ENCODE measurements at places on chromosomes 5 and 9.

- no peak for DNase-seq
These were observed 27.1 kb downstream of the DCTN4 start for GRCh38 chr5:150731669-150732242.

- peak; percentile 84 for DNase-seq
These were observed 498 bp downstream of the HAUS6 start for GRCh38 chr9:19102181-19102630.

DNA sequence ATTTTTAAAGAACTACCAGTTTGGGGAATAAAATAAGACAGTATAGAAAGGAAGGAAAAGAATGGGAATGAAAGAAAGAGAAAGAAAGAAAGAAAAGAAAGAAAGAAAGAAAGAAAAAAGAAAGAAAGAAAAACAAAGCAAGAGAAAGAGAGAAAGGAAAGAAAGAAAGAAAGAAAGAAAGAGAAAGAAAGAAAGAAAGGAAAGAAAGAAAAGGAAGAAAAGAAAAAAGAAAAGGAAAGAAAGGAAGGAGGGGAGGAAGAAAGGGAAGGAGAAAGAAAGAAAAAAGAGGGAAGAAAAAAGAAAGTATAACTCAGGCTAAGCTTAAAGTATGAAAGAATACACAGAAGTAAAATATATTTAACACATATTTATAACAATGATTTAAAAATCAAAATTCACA is 51.0 kb upstream of the FGF10 start:
- DNase-seq = no peak

- no peak for DNase-seq
These were observed 47.0 kb upstream of the F2RL1 start for GRCh38 chr5:76771705-76772405.

DNA sequence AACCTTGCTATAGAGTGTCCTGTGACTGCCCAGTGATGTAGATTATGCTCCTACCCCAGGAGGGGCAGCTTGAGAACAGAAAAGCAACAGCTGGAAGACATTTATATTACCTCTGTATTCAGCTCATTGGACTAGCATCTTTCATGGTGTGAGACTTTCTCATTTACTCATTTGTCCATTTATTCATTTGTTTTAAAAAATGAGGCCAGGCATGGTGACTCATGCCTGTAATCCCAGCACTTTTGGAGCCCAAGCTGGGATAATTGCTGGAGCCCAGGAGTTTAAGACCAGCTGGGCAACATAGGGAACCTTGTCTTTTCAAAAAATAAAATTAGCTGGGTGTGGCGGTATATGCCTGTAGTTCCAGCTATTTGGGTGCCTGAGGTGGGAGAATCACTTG is 130.0 kb upstream of the LHFPL2 start:
- DNase-seq = no peak

GRCh38 chr5:74738406-74738805 is 28.5 kb downstream of the GFM2 start:
- DNase-seq = no peak

GRCh38 chr5:35894131-35894530 is 37.4 kb downstream of the IL7R start:
- DNase-seq = no peak

DNA sequence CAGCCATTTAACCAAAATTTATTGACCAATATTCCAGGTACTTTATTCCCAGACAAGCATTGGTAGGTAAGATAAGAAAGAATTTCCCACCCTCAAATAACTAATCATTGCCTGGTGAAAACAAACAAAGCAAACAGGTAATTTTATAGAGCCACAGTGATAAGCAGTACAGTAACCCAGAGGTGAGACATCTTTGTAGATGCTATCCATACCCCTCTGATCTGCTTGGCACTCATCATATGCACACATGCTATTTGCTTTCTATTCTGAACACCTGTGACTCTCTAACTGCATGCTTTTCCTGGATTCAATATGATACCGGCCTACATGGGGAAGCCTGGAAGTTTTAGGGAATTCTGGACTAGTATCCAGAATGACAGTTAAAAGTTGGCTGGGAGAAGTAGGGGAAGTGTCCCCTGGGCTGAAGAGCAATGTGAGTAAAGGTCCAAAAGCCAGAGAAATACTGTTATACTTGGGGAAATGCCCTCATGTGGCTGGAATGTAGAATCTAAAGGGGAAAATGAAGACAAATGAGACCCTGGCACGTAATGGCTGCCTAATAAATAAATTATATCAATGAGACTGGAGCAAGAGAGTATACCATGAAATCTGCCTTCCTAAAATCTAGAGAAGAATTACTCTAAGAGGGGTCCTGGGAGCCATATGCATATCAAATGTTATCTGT is 243.8 kb upstream of the ADAMTSL1 start:
- no peak for DNase-seq

GRCh38 chr5:80607832-80608231 is 37.8 kb upstream of the ANKRD34B start:
- DNase-seq = no peak

DNA sequence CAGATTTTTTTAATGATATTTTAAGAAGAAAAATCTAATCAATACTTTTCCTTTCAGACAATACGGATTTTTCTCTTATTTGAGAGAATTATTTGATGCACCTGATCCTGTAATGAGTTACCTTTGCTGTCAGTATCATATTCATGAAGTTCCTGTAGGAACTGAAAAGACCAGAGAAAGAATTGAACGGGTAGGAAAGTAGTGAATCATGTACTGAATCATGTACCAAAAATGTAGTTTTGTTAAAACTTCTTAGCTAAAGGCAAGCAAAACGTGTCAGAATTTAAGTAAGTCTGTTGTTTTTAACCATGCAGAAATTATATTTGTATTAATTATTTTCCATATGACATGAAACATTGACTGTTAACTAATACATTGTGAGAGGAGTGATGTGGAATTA is 56.6 kb downstream of the SMC5 start:
- no peak for DNase-seq

DNA sequence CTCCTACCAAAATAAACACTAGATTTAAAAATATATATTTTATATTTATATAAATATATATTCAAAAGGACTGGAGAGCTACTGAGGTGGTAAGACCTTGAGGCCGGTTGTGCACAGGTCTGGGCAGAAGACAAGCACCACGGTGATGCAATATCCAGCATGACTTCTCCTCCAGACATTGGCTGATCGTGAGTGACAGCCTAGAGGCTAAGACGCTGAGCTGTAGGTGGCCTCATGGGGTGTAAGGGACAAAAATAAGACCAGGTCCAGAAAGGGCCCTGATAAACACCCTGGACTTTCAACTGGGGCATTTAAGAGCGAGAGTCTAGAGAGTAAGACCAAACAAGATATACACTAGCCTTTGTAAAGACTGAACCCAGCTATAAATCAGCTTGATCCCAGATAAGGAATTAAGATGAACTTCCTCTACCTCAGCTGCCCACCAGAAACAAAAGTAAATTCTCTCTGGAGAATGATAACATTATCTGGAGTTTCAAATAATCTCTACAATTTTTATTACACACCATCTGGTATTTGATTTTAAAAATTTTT is 14.2 kb upstream of the C5orf47 start:
- DNase-seq = no peak

- DNase-seq = peak; percentile 74
These were observed 9.5 kb downstream of the HK3 start for GRCh38 chr5:176889321-176890280.

- DNase-seq = no peak
These were observed 14.1 kb upstream of the SPARC start for GRCh38 chr5:151700820-151701219.

DNA sequence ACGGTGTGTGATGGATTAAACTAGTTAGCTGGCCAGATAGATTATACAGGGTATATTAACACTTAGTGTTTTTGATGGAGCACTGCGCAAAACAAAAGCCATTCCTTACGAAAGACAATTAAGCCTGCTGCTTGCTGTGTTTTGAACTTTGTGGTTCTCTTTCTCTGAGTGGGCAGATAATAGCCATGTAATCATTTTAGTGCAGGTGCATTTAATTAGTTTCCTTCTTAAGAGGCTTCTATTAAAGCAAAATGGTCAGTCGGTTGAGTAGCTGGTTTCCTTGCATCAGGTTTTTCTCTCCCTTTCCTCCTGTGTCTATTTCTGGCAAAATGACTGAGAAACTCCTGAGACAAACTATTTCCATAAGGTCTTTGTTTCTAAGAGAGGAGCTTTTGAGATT is 512.5 kb downstream of the DMAC1 start:
- DNase-seq = no peak

DNA sequence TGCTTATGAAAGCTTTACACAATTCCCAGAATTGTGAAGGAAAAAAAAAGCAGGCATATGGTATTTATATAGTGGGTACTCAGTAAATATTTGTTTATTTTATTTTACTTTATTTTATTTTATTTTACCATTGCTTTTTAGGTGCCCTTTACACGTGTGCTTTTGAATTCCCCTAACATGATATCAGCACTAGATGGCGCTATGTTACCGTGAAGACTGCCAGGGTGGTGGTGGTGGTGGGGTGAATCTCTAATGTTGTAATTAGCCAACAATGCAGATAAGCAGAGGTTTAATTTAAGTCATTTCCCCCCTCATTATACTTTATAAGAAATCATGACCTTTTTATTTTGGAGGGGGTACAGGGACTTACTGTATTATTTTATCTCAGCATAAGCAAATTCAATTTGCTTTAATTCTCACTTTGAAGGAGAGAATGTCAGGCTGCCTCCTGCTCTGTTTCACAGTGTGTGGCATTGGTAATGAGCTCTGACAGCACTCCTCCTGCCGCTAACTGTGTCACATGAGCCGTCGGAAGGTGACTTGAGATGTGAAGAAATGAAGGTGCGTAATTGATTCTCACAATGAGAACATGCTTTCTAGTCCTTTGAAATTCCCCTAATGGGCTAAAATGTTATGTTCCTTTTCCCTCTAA is 165.6 kb downstream of the YTHDC2 start:
- DNase-seq = no peak

GRCh38 chr9:93572221-93572620 is 4.2 kb upstream of the PHF2 start:
- DNase-seq = no peak

DNA sequence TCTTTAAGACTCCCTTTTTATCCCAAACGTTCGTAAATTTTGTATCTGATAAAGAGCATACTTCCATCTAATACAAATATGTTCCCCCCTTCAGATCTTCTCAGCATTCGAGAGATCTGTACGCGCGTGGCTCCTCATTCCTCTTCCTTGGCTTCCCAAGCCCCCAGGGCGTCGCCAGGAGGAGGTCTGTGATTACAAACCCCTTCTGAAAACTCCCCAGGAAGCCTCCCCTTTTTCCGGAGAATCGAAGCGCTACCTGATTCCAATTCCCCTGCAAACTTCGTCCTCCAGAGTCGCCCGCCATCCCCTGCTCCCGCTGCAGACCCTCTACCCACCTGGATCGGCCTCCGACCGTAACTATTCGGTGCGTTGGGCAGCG is 19.9 kb downstream of the CDKN2A start:
- no peak for DNase-seq

DNA sequence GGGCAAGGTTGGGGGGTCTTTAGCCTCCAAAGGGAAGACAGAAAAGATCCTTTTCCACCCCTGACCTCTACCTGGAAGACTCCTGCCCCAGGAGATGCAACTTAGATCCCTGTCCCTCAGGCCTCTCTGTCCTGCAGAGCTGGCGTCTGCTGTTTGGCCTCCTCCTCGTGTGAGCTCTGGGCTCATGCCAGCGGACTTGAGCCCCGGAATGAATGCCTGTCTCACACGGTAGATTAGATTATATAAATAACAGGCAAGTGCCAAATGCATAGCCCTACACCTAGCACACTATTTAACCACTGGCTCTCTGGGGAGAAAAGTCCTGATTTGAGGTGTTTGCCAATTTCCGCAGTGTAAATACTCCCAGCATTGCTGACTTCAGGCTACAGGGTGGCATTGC is 1.4 kb upstream of the WNK2 start:
- DNase-seq = no peak

DNA sequence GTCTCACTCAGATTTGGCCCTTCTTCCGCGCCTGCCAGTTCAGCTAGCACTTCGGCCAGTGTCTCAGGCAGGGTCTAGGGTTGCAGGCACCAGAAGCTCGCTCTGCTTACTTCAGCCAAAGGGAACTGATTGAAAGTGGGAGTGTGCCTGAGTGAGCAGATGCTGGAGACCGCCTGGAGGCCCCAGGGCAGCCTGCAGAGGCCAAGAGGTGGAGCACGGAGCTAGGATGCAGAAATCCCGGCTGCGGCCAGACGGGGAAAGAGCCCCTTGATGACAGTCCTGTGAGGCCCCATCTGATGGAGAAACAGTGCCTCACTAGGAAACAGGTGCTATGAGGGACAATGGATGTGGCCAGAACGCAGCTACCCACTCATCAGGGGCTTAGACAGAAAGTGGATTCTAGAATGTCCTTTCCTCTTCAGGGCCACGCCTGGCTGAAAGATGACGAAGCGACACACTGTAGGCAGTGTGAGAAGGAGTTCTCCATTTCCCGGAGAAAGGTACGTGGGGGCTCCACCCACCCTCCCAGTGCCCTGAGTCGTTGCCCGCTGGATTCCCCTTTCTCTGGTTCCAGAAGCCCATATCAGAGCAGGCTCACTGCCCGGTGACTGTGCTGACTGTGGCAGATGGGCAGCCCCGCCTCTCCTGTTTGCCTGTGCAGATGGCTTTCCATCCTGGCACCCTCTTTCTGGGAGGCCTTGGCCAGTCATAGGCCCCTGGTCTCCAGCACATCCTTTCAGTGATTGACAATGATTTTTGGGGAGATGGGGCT is 16.1 kb downstream of the HNRNPH1 start:
- peak; percentile 79 for DNase-seq

GRCh38 chr9:100269656-100270055 is 83.1 kb downstream of the TEX10 start:
- DNase-seq = no peak

DNA sequence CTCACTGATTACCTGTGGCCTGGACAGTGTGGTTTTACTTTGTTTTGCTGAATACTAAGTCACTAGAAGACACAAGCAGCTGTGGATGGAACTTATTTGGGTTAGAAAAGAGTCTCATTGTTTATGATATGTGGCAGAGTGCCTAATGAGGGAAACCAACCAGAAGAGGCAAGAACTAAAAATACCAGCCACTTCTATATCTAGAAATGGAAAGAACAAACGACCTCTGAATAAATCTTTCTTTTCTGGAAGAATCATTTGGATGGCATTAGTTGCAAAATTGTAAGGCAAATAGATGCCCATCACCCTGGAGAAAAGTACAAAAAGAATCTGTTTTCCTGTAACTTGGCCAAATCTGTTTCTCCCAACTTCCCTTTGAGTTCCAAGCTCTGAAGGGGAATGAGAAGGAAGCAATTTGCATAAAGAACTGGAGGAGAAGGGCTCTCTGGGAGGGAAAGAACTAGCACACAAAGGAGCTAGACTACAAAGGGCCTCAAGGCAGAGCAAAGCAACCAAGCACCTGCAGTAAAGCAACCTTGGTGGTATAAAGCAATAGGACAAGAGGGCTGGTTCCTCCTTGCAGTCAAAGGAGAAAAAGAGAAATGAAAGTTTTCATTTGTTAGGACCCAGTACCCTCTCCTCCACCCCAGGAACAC is 455.4 kb downstream of the CAAP1 start:
- DNase-seq = no peak

Data from posterior vena cava (tissue), 2 donors.